ENCODE measurements at places on chromosomes 11 and 22. TPM values are rescaled to one million over a fixed set of nuclear protein-coding genes. Genes with fewer than 3 reads are reported as not detected.

DNA sequence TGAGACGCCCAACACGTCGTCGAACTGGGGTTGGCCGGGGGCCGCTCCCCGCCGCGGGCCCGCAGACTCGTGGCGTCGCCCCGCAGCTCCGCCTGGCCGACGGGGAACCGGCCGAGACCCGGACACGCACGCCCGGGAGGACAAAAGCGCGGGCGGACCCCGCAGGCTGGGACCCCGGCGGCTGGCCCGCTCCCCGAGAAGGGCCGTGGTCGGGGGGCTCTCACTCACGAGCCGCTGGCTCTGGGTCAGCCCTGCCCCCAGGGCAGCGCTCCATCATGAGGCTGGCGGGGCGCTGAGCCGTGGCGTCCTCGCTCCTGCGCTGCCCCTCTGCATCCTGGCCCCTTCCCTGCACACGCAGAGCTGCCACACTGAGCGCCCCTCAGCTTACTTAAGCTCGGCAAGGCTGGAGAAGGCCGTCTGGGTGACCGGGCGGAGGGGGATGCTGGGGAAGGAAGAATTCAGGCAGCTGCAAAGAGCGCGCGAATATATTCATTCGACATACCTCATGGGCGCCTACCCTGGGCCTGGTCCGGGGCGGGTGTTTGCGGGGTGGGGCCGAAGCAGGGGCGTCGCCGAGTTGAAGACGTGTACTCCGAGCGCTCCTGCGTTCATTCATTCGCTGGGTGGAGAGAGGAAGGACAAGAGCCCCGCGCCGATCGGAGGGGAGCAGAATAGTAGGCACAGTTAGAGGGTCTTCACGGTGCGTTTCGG lies 579 bp upstream of the CYB5R2 start:
- DNase-seq: no peak
- H3K4me3 ChIP-seq: peak overlapping the region; percentile 45
- H3K27me3 ChIP-seq: peaks cover 20% of the 10 kb centered on the region
- H3K27ac ChIP-seq: peak overlapping the region; percentile 59
- no peaks in the 10 kb centered on the region for H3K36me3 ChIP-seq

- H3K4me1 ChIP-seq: peaks cover 13% of the 10 kb centered on the region
- H3K36me3 ChIP-seq: no peaks in the 10 kb centered on the region
- no peak overlapping the region for H3K27ac ChIP-seq
- peak overlapping the region; percentile 3 for H3K4me3 ChIP-seq
These were observed 28.2 kb downstream of the DBX1 start for GRCh38 chr11:20131788-20132666.

DNA sequence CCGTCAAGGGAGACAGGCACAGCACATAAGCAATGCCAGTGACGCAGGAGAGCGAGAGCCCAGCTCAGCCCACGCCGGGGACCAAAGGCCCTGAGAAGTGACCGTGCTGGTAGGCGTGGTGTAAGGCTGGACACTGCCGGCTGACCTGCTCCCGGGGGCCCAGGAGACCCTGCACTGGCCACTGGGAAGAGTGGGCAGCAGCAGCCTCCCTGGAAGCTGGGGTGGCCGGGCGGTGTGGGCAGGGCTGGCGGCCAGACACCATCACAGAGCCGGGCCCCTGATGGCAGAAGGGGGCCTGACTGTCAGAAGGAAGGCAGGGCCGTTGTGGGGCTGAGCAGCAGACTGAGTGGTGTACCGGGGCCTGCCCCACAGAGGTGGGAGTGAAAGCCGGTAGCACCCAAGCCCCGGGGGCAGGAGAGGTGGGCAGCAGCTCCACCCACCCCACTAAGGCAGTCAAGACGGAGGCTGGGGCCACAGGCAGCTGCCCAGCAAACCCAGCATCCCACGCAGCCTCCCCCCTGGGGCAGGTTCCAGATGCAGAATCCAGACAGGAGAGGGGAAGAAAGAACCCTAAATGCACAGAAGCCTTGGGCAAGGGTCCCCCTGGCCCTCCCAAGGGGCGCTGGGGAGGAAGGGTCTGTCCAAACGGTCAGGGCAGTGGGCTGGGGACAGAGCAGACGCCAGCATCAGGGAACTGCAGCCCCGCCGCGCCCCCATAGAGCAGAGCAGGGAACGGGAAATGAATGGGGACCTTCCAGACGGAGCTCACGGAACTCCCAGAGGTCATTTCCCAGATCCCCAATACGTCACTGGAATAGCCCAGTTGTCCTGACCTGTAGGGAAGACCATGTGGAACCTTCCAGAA lies 205.2 kb downstream of the BRD1 start:
- DNase-seq: peak; percentile 47
- H3K36me3 ChIP-seq: no peaks in the 10 kb centered on the region
- H3K27me3 ChIP-seq: no peaks in the 10 kb centered on the region
- H3K27ac ChIP-seq: no peak overlapping the region
- H3K4me3 ChIP-seq: no peak overlapping the region

- no peaks in the 10 kb centered on the region for H3K4me1 ChIP-seq
- peak; percentile 33 for DNase-seq
- H3K4me3 ChIP-seq: no peak overlapping the region
- no peaks in the 10 kb centered on the region for H3K36me3 ChIP-seq
- no peak overlapping the region for H3K27ac ChIP-seq
These were observed 1491.1 kb downstream of the TBC1D22A start for GRCh38 chr22:48253573-48253972.

- no peaks in the 10 kb centered on the region for H3K27me3 ChIP-seq
- no peaks in the 10 kb centered on the region for H3K36me3 ChIP-seq
These were observed 3.4 kb downstream of the FADS3 start for GRCh38 chr11:61887839-61888494.

DNA sequence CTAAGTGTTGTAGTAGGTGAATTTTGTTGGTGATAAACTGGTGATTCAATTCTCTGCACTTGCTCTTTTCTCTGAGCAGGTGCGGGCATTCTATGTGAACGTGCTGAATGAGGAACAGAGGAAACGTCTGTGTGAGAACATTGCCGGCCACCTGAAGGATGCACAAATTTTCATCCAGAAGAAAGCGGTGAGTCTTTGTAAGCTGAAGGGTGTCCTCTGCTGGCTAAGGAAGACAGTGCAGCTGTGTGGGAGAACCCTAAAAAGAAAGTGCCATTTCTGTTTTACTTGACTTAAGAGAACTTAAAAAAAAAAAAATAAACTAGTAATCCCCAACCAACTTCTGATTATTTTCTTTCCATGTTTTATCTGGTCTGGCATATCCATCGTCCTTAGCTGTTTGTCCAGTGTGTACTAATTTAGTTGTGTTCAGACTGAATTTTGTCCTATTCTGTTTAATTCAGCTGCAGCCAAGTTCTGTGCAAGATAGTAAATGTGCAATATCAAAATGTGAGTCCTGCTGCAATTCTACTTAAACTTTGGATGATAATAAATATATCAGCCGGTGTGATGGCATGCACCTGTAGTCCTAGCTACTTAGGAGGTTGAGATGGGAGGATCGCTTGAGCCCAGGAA lies 29.6 kb downstream of the CAT start:
- H3K4me1 ChIP-seq: no peaks in the 10 kb centered on the region
- no peak overlapping the region for H3K4me3 ChIP-seq
- H3K36me3 ChIP-seq: peaks cover 100% of the 10 kb centered on the region
- H3K27me3 ChIP-seq: no peaks in the 10 kb centered on the region
- DNase-seq: no peak

- no peaks in the 10 kb centered on the region for H3K36me3 ChIP-seq
- no peak overlapping the region for H3K4me3 ChIP-seq
- no peaks in the 10 kb centered on the region for H3K27me3 ChIP-seq
- H3K27ac ChIP-seq: no peak overlapping the region
These were observed 26.8 kb downstream of the CLMP start for GRCh38 chr11:123168241-123168640.

GRCh38 chr11:28621753-28622152 lies 513.6 kb downstream of the METTL15 start:
- H3K27ac ChIP-seq: no peak overlapping the region
- H3K36me3 ChIP-seq: no peaks in the 10 kb centered on the region
- H3K4me3 ChIP-seq: peak overlapping the region; percentile 51
- no peaks in the 10 kb centered on the region for H3K27me3 ChIP-seq

DNA sequence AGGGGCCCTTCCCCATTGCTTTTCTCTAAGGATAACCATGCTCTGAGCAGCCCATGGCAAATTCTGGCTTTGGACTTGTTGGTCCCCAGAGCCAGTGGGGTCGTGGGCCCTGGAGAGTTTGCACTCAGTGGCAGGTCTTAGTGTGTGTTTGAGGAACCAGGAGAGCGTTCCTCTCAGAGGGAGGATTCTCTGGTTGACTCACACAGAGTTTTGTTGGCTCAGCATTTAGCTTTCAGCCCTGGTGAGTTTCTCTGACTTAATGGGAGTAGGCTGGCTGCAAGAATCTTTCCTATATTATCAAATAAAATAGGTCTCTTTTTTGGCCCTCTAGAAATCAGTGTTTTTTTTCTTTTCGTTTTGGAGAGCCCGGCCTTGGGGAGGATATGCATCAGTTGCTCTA lies 20.9 kb downstream of the ST14 start:
- H3K36me3 ChIP-seq: no peaks in the 10 kb centered on the region
- DNase-seq: no peak
- H3K4me3 ChIP-seq: no peak overlapping the region
- H3K4me1 ChIP-seq: peaks cover 15% of the 10 kb centered on the region
- no peaks in the 10 kb centered on the region for H3K27me3 ChIP-seq

GRCh38 chr11:13003736-13004493 lies 5.2 kb upstream of the RASSF10 start:
- no peak for DNase-seq
- no peaks in the 10 kb centered on the region for H3K36me3 ChIP-seq
- peaks cover 2% of the 10 kb centered on the region for H3K4me1 ChIP-seq

DEUP1 gene
- not detected for total RNA-seq

SHISAL1 gene
- 0.19 TPM for total RNA-seq

MYO18B gene
- 0.26 TPM for total RNA-seq

DDIAS gene
- 8.0 TPM for total RNA-seq

RBMXL2 gene
- not detected for total RNA-seq

Data from spleen (tissue), 13 donors.